Regular cardiac myocyte (primary cell): ENCODE measurements at places on chromosomes 7 and 10. TPM values are rescaled to one million over a fixed set of nuclear protein-coding genes. Genes with fewer than 3 reads are reported as not detected.

The BMPER gene
- 39.5 and 43.1 TPM in 2 replicates for total RNA-seq

The LIPM gene
- not detected in 2 replicates for total RNA-seq

The STRIP2 gene
- total RNA-seq, result 5.2 and 5.9 TPM in 2 replicates

The SFXN3 gene
- total RNA-seq, result 44.9 and 78.6 TPM in 2 replicates

The CALML5 gene
- not detected in 2 replicates for total RNA-seq

The NME8 gene
- total RNA-seq, result not detected in 2 replicates

The SOSTDC1 gene
- total RNA-seq, result not detected in 2 replicates

The STEAP1B gene
- total RNA-seq, result 13.2 and 25.3 TPM in 2 replicates

The AGR2 gene
- not detected in 2 replicates for total RNA-seq

The SEC61A2 gene
- 10.2 and 10.4 TPM in 2 replicates for total RNA-seq

The CALHM1 gene
- not detected in 2 replicates for total RNA-seq

The TNS3 gene
- 19.0 and 74.7 TPM in 2 replicates for total RNA-seq

The PKD2L1 gene
- total RNA-seq, result not detected in 2 replicates

The SLC39A12 gene
- not detected in 2 replicates for total RNA-seq

The UBE2D4 gene
- 5.4 and 17.8 TPM in 2 replicates for total RNA-seq

The PIK3AP1 gene
- 0.85 TPM in 1 of 2 replicates, not detected in the other for total RNA-seq

The PLXNA4 gene
- total RNA-seq, result 7.9 and 8.4 TPM in 2 replicates

The CHST12 gene
- total RNA-seq, result 2.8 and 6.1 TPM in 2 replicates

The GPAM gene
- 10.7 and 12.4 TPM in 2 replicates for total RNA-seq

The SORBS1 gene
- 0.19 and 1.1 TPM in 2 replicates for total RNA-seq

The CACUL1 gene
- 20.3 and 22.0 TPM in 2 replicates for total RNA-seq

The NODAL gene
- not detected in 2 replicates for total RNA-seq
